ENCODE measurements at places on chromosomes 1 and 21.

GRCh38 chr21:21199342-21200102, 201.3 kb downstream of the NCAM2 start:
- DNase-seq, result no peak

DNA sequence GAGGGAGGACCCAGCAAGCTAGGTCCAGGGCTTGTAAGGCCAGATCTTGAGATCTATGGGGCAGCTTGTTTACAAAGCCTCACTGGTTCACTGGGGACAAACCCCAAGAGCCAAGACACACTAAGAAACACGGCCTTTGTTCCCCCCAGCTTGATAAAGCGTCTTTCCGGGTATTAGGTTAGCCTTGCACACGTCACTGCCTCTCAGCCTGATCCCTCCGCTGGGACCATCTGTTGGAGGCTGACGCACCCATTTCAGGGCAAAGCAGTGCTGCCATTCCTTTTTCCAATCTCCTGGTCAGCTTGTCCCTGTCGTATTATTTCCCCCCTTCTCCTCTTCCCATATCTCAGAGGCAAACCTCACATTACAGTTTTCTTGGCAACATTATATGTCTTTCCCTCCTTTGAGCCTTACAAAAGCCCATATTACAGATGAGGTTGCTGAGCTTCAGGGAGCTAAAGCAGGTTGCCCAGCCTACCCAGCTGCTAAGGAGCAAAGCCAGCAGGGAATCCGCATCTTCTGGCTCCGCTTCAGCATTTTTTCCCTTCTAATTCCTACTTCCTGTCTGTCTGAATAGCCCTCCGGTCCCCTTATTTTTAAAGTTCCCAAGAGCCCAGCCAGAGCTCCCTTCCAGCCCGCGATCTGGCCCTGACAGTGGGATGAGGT, 4.1 kb downstream of the HEYL start:
- no peak for DNase-seq

DNA sequence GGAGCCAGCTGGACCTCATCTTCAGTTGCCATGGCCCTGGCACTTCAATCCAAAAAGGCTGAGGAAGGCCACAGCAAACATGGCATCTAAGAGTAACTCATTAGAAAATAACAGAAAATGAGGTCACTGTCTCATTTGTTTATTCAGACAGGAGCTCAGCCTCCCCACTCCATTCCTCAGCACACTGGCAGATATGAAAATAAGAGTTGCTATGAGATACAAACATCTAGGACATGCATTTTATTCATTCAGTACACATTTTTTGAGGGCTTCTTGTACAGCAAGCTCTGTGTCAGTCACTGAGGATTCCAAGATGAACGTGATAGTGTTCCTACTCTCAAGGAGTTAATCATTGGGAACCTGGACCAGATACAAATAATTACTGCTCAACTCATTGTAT, 32.7 kb upstream of the TMEM125 start:
- DNase-seq, result no peak

DNA sequence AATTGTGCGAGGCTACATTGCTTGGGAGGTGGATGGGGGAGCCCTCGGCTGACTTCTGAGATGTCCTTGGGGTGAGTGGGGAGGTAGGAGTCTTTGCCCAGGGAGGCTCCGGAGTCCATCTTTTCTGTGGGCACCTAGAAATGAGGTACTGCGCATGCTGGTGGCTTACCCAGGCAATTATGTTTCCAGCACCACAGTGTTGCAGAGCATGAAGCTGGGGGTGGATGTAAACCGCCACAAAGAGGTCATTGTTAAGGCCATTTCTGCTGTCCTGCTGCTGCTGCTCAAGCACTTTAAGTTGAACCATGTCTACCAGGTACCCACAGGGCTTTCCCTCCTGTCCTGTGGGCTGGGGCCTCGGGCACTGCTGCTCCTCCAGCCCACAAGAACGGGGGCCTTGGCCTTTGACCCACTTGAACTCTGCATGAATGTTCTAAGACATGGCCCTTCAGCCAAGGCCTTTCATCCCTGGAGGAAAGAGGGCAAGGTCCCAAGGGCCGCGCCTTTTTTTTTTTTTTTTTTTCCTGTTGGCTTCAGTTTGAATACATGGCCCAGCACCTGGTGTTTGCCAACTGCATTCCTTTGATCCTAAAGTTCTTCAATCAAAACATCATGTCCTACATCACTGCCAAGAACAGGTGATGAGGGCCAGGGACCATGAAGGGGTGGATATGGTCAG, 14.6 kb downstream of the STRIP1 start:
- no peak for DNase-seq

DNA sequence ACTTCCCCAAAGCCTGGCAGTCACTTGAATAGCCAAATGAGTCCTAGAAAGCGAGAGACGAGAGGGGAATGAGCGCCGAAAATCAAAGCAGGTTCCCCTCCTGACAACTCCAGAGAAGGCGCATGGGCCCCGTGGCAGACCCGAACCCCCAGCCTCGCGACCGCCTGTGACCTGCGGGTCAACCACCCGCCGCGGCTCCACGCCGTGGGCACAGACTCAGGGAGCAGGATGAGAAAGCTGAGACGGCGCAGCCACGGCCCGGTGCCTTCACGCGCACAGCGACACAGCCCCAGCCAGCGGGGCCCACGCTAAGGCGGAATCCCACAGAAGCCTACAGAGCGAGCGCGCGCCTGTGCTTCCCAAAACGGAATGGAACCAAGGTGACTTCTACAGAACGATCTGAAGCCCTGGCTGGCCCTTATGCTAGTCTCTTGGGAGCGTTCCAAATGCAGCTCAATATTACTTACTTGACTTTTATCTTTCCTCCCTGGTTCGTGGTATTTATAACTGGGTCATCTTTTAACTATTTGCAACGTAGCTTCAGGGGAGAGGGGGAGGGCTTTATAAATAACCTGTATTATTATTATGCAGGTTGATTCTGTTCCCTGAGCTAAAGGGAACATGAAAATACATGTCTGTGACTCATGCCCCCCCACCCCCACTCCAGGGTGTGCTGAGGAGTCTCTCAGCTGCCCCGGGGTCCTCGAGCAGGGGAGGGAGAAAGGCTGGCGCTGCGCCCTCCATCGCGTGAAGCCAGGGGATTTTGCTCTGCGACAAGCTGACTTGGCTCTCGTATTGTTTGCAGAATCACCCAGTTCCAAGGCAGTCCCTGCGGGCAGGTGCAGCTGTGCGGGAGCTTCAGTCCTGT, 1.7 kb downstream of the TSPEAR start:
- no peak for DNase-seq

DNA sequence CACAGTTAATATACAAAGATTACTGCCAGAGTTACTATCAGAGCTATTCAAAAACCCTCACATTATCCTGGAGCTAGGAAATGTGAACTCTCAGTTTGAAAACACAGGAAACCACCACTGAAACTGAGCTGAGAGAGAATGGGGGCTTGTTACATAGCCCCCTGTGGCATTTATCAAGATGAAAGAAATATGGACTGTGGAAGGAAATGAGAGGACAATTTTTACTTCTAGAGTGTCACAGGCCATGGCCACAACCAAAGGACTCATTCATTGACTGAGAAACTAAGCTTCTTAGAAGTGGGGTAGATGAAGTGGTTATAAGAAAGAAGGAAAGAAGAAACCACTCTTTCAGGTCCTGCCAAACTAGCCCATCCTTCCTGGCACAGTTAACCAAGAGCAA, 25.3 kb downstream of the DSTYK start:
- DNase-seq, result no peak

GRCh38 chr1:179231923-179232322, 2.4 kb upstream of the ABL2 start:
- peak; percentile 71 for DNase-seq

GRCh38 chr1:110626889-110627288, 20.7 kb upstream of the KCNA2 start:
- no peak for DNase-seq

GRCh38 chr21:45034556-45035476, 39.6 kb upstream of the ADARB1 start:
- no peak for DNase-seq

- DNase-seq, result no peak
Observed at GRCh38 chr21:44840771-44841170, 22.9 kb upstream of the SUMO3 start.

- DNase-seq, result peak; percentile 25
Observed at GRCh38 chr1:84884671-84885389, 8.2 kb downstream of the LPAR3 start.

- DNase-seq, result no peak
Observed at GRCh38 chr1:104868794-104869193, 1119.1 kb downstream of the AMY1C start.

DNA sequence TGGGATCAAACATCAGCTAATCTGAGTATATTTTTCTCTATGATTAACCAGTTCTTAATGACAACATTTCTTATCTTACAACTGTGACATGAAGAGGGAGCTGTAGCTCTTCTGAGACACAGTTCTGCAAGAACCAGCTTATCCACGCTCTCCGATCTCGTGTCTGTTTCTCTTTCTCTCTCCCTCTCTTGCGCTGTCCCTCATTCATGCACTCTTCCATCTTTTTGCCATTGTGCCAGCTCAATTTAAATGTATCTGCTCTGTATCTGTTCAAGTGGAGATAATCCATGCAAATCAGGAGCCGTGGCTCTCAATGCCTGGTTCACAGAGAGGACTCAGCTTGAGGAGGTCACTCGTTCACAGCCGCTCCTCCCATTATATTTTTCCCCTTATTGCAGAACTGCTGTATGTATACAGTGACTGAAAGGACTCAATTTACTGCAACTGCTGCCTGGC, 494.7 kb upstream of the ADGRL2 start:
- DNase-seq, result peak; percentile 44

GRCh38 chr1:9877962-9878361, 32.1 kb downstream of the CTNNBIP1 start:
- DNase-seq, result no peak

- no peak for DNase-seq
Observed at GRCh38 chr1:150066838-150067183, 765 bp upstream of the VPS45 start.

- no peak for DNase-seq
Observed at GRCh38 chr1:2962061-2962460, 59.2 kb upstream of the ACTRT2 start.

- DNase-seq, result peak; percentile 82
Observed at GRCh38 chr1:173202424-173203145, 4.5 kb downstream of the TNFSF4 start.

GRCh38 chr21:36636016-36636415, 62.9 kb upstream of the SIM2 start:
- no peak for DNase-seq

DNA sequence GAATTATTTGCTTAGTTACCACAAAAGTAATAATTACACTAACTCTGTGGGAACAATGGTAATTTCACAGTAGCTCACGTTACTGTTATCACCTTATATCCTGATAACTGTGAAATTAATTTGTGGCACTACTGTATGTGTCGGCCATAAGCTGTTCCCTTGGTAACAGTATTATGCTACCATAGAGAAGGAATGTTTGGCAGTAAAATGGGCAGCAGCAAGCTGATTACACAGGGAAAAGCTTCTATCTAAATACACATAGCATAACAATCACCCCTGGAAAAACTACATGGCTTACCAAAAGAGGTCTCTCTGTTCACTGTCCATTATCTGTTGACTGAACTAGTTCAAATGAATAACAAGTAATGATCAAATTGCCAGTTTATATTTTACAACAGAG, 124.1 kb downstream of the DPYD start:
- DNase-seq, result no peak

GRCh38 chr1:65009724-65010420, 43.5 kb upstream of the JAK1 start:
- no peak for DNase-seq

GRCh38 chr1:40753142-40753882, 30.3 kb upstream of the KCNQ4 start:
- DNase-seq, result no peak

DNA sequence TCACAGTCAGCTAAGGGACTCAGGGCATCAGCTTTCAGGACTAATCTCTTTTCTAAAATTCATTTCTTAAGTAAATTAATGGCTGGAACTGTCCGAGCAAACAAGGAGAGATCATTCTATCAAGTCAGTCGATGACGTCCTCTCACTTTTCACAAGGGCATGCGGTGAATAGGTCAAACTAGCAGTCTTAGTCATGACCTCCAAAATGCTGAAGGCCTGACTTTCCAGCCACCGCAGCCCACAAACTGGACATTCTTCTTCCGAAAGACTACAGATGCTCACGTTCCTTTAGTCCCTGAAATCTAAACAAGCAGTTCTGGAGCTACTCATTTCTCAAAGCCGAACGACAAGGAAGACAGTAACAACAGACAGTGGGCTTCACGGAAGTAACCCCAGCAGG, 127.9 kb downstream of the TIAM1 start:
- DNase-seq, result no peak

- DNase-seq, result no peak
Observed at GRCh38 chr1:21294266-21294989, 4.2 kb upstream of the ECE1 start.

GRCh38 chr1:75092141-75092540, 42.0 kb upstream of the LHX8 start:
- DNase-seq, result no peak

DNA sequence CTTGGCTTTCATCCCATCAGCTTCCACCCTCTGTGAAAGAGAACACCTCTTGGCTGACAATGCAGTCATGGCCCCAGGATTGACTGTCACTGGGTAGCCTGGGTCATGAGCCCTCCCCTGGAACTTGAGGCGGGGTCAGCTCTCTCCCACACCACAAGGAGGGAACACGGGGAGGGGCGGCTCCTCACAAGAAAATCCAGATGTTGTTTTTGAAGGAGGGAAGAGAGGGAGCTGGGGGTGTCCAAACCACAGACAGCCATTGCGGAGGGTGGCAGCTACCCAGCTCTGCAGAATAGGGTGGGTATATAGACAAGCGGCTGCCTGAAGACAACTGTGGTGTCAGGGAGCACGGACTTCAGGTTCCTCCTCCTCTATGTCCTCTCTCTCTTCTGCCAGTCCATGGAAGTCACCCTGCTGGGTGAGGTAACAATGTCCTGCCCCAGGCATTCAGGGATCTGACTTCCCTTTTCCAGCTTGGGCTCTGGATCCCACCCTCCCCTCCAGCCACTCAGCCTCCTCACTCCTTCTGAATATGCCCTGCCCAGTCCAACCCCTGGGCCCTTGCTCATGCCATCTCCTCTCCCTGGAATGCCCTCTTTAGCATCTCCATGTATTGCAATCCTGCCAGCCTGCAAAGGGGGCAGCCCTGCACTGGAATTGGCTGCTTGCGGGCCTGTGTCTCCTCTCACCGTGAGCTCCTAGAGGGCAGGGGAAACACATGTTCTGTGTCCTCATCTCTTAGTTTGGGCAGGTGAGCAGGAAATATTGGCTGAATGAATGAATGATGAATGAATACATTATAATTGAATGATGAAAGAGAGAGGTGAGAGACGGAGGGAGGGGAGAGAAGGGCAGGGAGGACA, 60.9 kb upstream of the RUNX3 start:
- DNase-seq, result no peak

- no peak for DNase-seq
Observed at GRCh38 chr1:53618500-53619366, 120.2 kb downstream of the GLIS1 start.

DNA sequence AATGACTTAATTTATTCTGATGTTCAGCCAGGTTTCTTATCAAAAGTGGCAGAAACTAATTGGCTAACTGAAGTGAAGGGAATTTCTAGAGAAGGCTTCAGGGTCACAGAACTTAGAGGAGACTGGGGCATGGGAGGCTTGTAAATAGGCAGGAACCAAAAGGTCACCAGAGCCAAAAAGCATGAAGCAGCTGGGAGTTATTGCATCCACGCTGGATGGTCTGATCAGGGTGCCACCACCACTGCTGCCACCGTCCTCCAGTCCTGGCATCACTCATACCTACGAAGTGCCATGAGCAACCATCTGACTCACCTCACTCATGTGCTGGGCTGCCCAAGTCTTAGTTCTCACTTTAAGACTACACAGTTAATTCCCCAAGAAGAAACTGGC, 82.5 kb upstream of the DPH5 start:
- DNase-seq, result no peak
